ENCODE measurements at places on chromosomes 6 and 20.

- DNase-seq = no peak
These were observed 37.7 kb upstream of the C20orf144 start for GRCh38 chr20:33624399-33624798.

DNA sequence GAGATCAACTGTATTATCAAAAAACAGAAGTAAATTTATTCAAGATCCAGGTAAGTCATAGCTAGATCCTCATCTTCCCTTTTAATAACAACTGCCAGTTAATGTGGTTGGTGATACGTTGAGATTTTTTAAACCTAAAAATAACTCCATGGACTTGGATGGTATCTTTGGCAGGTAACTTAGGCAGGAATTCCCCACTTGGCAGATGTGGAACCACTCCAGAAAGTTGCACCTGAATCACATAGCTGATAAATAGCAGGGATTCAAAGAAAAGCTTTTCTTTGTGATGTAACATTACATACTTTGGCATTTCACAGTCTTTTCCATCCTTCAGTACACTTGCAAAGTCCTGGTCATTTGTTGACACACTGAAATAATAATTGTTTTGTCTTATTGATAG, 62.6 kb downstream of the PRPH2 start:
- no peak for DNase-seq

DNA sequence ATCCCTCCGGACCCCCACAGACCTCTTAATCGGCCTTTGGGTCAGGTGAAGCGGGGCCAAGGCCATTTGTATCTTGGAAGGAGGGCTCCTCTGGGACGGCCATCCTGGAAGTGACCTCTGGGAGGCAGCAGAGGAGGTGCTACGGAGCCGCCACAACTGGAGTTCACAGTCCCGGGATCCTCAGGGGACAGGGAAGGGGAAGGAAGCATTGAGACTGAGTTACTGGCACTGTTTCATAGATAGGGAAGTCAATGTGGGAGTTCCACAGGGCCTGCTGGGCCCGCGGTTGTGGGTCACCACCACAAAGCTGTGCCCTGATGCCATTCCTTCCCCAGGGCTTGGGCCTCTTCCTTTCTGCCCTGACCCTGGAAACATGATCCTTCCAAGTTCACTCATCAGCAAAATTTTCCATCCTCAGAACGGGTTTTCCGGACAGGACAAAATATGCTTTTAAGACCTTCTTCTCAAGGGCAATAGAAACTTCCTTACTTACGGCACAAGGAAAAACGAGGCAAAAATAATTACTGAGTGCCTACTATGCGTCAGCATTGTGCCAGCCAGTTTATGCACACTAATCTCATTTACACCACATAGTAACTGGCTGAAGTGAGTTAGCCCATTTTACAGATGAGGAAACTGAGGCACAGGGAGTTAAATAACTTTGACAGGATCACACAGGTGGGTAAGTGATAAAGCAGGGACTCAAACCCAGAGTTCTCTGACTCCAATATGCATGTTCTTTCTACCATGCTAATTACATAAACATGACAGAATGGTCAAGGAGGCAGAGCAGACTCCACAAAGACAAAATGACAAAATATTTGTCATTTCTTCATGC, 143.8 kb downstream of the UNC5CL start:
- no peak for DNase-seq

DNA sequence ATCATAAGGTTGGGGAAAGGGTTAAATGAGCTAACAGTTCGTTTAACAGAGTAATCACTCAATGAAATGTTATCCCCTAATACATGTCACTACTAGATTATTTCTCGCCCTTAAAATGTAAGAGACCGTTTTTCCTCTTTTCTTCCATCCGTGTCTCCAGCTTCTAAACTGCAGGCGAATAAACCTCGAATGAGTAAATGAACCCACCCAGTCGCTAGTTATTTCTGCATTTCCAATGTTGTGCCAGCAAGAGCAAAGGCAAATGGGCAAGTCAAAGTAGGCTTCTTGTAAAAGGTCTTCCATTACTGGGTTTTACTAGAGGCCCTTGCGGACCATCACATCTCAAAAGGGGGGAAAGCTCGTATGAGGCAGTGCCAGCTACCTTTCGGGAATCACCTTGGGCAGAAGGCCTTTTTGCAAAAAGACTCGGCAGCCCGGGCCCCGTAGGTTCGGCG, 400 bp upstream of the SMAP1 start:
- peak; percentile 63 for DNase-seq

DNA sequence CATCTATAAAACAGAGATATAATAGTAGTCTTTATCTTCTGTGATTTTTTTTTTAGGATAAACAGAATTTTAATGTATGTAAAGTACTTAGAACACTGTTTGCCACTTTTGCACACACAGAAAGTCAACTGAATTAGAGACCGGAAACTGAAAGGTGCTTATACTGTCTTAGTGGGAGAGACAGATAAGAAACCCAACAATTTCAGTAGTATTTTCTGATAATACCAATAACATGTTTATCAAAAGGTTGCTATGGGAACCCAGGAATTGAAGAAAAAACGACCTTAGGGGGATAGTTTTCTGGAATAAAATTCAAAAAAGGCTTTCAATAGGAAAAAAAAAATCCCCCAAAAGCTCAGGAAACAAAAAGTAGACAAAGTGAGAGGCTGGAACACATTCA, 138.6 kb downstream of the BCKDHB start:
- no peak for DNase-seq

DNA sequence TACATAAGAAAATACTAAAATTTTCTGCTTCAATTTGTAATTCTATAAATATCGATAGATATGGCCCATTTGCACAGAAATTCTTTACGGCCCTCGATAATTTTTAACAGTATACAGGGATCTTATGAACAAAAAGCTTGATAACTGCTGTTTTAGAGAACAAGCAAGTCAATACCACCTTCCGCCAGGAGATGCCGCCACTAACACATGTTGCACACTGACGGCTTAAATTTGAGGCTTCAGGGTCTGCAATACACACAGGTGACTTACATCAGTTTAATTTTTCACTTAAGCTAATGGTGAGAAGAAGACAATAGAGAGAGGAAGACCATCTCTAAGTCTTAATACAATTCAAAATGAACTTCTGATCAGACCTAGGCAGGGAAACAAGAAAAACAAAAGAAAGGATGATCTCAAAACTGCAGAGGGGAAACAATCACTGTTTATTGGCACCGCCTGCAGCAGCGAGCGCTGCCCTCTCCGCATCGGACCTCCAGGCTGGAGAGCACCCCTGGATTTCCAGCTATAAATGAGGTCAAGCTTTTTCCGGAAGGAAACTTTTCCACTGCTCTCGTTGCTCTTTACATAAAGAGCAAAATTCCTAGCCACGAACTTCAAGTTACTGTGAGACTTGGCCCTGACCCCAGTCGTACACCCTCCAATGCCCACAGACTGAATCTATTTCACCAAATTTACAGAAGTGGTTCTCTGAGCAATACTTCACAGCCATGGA, 53.9 kb downstream of the OTOR start:
- peak; percentile 53 for DNase-seq

DNA sequence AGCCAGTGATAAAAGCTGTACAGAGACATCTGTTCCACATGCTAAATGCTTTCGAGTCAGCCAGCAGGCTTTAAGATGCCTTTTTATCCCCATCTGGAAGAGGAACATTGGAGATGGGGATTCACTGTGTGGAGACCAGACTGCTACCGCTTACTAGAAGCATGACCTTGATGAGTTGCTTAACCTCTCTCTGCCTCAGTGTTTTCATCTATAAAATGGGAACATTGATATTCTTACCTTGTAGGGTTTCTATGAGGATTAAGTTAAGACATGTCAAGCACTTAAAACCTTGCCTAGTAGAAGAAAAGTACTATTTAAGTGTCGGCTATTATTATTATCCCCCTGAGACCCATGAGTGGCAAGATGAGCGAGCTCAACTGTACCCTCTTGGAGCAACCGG, 165.3 kb upstream of the SNX9 start:
- DNase-seq = no peak

DNA sequence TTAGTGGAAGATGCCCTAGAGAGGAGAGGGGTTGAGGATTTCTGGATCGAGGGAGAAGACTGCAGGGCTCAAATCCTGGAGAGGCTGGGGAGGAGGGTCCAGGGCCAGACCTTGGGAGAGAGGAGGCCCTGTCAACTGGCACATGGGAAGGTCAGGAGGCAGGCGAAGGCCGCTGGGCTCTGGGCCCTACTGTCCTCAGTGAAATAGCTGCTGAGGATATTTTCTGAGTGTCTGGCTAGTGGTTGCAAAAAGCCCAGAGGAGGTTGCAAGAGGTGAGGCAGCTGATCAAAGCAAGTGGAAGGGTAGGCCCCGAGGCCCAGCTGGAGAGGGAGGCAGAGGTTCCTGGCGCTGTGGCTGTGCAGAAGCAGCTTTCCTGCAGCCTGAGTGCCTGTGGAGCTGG, 103.4 kb upstream of the MLN start:
- no peak for DNase-seq

GRCh38 chr6:139768196-139768595, 393.7 kb upstream of the CITED2 start:
- DNase-seq = no peak

GRCh38 chr6:7846966-7847818, 63.4 kb downstream of the TXNDC5 start:
- DNase-seq = no peak

- no peak for DNase-seq
These were observed 149.2 kb upstream of the SHLD1 start for GRCh38 chr20:5600982-5601381.

GRCh38 chr6:49784272-49784671, 2.8 kb downstream of the PGK2 start:
- no peak for DNase-seq

GRCh38 chr6:96657344-96657743, 94.4 kb downstream of the FHL5 start:
- no peak for DNase-seq

GRCh38 chr6:3324262-3324942, 65.7 kb downstream of the PSMG4 start:
- no peak for DNase-seq

DNA sequence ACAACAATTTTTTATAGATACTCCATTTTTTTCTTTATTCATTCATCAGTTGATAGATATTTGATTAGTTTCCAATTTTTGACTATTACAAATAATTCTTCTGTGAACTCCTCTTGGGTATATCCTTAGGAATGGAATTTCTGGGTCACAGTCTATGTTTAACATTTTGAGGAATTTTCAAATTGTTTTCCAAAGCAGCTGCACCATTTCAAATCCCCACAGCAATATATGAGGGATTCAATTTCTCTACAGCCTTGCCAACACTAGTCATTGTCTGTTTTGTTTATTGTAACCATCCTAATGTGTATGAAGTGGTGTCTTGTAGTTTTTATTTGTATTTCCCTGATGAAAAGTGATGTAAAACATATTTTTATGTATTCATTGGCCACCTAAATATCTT, 320.3 kb upstream of the DEFB112 start:
- no peak for DNase-seq

DNA sequence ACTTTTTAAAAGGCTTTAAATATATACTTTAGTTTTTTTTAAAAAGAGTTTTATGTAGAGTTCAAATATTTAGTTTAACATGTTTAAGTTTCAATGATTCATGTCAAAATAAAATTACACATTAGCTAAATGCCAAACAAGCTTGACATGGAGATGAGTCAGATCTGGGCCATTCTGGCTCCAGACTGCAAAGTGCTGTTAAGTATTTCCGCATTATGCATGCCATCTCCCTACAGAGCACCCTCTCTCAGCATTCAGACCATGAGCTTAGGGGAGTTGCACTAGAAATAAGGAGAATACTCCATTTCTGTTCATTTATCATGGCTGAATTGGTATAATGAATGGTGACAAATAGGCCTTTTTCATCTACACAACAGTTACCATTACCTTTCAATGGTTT, 21.5 kb upstream of the HS3ST5 start:
- no peak for DNase-seq

DNA sequence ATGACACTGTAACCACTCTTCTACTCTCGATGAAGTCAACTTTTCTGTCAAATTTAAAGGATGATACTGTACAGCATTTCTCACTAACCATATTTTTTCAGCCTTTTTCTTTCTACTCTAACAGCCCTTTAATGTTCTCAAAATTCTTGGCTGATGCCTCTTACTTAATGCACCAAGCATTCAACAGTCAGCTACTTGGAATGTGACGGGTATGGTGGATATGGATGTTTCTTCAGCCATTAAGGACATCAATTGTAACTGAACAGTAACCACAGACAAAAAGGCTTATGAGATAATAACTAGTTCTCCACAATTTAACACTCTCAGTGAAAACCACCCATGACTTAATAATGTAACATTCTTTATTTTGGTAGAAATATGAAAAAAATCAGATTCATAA, 467.2 kb upstream of the ZNF337 start:
- DNase-seq = no peak

- peak; percentile 54 for DNase-seq
These were observed 15.0 kb downstream of the ZNF217 start for GRCh38 chr20:53578492-53579222.

GRCh38 chr20:41889126-41889843, 271.1 kb upstream of the CHD6 start:
- peak; percentile 20 for DNase-seq

GRCh38 chr6:134529921-134530320, 212.0 kb upstream of the SGK1 start:
- DNase-seq = no peak

- no peak for DNase-seq
These were observed 185.0 kb upstream of the PDE10A start for GRCh38 chr6:165848086-165848426.

DNA sequence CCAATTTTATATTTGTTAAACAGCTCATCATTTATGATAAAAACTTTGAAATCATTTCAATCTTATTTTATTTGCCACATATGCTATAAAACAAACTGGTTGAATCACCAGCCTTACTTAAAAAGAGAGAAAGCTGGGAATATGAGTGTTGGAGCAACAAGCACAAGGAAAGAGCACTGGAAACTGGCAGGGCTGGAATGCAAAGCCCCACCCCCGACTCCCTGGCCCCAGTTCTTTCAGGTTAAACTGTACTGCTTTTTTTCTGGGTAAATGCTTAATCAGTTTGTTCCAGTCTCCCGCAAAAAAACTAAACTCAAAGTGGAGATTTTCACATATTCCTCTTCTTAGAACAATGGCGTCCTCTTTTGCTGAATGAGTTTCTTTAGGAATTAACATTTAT, 433.8 kb upstream of the NOX3 start:
- no peak for DNase-seq

- DNase-seq = peak; percentile 87
These were observed 646 bp downstream of the HEY2 start for GRCh38 chr6:125749865-125750691.

GRCh38 chr6:43763812-43764522, 6.0 kb upstream of the VEGFA start:
- DNase-seq = no peak

GRCh38 chr6:13664703-13665352, 46.8 kb downstream of the RANBP9 start:
- DNase-seq = no peak

DNA sequence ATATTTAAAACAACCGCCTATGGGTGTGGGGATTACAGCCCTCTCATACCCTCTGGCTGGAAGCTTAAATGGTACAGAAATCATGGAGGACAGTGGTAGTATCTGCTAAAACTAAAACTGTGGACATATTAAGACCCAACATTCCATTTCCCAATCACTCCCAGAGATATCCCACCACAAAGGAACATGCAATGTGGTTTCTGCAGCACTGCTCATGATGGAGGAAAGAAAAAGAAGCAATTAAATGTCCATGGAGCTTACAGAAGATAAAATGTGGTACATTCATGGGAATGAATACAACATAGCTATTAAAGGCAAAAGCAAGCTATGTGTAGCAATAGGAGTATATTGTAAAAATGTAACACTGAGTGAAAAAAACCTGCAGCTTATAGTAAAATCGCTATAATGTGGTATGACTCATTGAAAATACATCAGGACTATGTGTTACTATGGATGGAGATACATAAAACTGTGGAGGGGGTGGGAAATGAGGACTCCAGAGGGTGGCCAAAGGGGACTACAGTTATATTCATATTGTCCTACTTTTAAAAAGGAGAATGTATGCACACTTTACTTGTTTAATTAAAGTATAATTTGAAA, 22.9 kb upstream of the NNAT start:
- no peak for DNase-seq

Data from NCI-H2029 treated with DMSO at 0.1 percent for 48 hours (cell line).